ENCODE measurements at places on chromosomes 11 and 22.
A peak's percentile ranks its signal among the peaks of the same experiment; 100 is the strongest.

DNA sequence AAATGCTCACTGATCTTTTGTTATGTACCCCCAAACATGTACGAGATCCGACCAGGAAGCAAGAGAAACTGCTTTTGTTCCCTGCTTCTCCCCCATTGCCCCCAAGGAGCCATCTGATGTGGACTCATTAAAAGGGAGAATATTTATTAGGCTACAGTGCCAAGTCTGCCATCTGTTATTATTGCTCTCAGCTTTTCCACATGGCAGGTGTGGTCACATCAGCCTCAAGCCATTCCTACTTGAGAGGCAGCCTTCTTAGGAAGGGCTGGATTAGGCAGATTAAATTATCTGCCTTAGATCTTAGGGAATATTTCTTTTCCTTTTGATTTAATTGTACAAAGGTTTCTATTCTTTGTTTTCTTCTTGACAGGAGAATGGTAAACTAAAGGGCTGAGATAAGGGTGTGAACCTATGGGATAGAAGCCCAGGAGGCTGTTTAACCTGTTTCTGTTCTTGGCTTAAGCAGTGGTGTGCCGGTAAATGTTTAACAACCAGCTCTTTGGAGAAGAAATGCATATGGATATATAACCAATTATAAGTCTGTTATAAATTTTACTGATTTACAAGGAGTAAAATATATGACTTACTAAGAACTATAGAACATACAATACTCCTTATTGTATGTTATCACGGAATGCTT lies 88.8 kb downstream of the PDHX start:
- no peak for DNase-seq

DNA sequence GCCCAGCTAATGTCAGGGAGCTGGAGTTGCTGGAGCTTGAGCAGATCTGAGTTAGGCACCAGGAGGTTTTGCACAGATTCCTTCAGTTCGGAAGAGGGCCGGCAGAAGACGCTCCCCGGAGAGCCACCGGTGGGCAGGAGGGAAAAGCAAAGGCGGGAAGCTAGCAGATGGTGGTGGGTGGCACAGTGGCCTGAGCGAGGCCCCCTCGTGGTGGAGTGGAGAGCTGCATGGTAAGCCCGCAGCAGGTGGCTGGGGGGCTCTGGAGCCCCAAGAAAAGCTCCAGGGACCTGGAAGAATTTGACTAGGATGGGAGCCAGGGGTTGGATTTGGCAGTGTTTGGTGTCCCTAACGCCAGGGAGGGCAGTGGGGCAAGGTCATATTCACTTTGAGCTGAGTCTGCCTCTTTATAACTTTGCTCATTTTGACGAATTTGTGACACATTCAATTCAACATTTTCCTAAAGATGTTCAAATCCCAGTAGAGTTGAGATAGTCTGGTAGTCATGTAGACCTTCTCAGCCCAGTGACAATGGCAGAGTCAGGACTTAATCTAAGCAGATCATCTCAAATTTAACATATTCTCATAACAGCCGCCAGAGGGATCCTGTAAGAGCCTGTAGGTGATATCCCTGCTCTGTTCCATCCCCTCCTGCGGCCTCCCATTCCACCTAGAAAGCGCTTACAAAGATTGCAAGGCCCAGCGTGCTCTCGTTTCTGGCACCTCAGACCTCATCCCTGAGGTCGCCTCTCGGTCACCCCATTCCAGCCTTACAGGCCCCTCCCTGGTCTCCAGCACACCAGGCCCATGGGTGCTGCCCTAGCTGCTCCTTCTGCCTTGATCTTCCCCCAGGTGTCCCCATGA lies 57.9 kb downstream of the TRIM29 start:
- no peak for DNase-seq

DNA sequence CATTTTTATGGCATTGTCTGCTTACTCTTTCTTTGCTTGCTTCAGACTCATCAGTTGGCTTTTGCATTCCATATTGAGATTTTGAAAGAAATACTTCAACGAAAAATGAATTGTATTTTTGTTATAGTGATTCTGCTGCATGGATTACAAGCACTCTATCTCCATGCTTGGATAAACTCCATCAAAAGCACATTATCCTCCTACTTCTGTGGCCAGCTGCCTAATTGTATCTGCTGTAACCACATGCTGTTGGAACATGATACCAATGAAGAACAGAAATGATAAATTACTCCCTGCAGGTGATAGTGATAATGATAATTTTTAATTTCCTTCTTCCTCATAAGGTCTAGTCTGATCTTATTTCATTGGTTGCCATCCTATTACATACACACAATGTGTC lies 100.8 kb downstream of the PRMT3 start:
- DNase-seq = no peak

DNA sequence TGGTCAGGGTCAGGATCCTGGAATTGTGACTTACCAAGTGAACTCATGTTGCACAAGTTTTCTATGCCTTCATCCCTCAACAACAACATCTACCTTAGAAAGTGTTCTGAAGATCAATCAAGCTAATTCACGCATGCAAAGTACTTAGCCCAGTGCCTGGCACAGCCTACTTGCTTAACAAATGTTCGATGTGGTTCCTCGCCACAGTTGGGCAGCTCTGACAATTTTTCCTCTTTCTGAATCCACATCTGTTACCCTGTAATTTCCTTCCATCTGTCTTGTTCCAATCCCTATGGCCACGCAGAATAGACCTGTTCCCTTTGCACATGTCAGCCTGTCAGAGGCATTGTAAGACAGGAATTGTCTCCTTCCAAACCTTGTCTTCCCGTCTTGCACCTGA lies 1415.2 kb downstream of the TBC1D22A start:
- DNase-seq = no peak

- DNase-seq = no peak
Observed at GRCh38 chr11:26828288-26828687, 106.4 kb upstream of the SLC5A12 start.

- no peak for DNase-seq
Observed at GRCh38 chr11:11247086-11247485, 106.0 kb downstream of the CSNK2A3 start.

DNA sequence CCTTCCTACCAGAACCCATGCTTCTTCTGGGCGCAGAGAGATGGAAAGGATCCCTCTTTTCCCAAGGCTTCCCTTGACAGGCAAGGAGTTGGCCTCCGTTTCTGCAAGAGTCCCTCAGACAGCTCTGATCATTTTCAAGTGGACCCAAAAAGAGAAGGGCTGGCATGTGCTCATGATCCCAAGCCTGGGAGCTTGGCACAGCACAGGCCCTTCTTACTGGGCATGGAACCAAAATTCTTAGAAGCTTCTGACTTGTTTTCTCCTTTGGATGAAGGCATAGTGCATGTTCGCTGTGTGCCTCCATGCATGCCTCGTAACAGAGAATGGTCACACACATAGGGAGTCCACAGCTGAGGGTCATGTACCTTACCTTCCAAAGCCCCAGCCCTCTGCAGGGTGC lies 449.6 kb downstream of the MIAT start:
- no peak for DNase-seq

GRCh38 chr22:32986766-32987040 lies 71.5 kb downstream of the SYN3 start:
- no peak for DNase-seq

DNA sequence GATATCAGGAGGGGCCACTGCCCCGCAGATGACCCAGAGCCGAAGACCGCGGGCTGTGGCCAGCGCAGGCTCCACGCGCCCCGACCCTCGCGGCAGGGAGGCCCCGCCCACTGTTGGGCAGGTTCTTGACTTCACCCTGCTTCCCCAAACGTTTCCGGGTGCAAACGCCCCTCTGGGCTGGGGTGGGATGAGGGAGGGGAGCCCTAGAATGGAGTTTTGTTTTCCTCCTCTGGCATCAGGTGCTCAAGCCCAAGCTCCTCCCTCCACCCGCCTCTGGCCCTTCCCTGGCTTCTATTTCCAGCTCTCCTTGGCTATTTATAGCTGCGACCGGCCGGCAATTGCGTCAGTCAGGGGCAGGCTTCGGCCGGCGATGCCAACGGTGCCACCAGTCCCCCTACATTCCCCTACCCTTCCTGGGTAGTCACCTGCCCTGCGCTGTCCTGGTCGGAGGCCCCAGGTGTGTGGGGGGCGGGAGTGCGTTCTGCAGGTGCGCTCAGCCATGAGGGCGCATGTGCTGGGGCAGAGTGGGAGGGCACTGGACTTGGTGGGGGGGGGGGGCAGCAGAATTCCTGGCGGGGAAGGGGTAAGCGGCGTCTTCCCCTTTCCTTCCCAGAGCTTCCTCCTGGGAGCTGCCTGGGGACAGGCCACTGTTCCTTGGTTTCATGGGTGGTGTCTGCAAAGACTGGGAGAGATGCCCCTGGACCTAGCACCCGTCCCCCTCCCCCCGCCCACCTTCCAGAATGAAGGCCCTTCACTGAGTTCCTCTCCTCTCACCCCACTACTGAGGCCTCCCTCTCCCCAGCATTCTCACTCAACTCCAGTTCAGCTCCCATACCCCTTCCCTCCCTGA lies 23.6 kb downstream of the DUSP8 start:
- peak; percentile 37 for DNase-seq

GRCh38 chr11:30454541-30454940 lies 131.6 kb downstream of the MPPED2 start:
- DNase-seq = no peak

DNA sequence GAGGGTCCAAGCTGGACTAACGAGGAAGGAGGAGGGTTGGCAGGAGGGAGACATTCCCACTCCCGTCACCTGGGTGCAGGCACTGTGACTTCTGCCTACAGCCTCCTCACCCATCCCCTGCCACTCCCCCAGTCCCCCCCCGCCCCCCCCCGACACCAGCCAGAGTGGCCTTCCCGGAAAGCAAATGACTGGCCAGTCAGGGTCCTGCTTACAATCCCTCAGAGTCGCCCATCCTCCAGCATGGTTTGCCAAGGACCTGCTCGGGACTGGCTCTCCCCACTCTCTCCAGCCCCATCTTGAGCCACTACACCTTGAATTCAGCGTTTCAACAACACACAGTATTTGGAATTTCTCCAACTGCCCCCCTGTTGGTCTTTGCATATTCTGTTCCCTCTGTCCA lies 59.6 kb downstream of the THAP12 start:
- no peak for DNase-seq

- DNase-seq = no peak
Observed at GRCh38 chr11:54558407-54558806, 45.4 kb downstream of the OR4C46 start.

DNA sequence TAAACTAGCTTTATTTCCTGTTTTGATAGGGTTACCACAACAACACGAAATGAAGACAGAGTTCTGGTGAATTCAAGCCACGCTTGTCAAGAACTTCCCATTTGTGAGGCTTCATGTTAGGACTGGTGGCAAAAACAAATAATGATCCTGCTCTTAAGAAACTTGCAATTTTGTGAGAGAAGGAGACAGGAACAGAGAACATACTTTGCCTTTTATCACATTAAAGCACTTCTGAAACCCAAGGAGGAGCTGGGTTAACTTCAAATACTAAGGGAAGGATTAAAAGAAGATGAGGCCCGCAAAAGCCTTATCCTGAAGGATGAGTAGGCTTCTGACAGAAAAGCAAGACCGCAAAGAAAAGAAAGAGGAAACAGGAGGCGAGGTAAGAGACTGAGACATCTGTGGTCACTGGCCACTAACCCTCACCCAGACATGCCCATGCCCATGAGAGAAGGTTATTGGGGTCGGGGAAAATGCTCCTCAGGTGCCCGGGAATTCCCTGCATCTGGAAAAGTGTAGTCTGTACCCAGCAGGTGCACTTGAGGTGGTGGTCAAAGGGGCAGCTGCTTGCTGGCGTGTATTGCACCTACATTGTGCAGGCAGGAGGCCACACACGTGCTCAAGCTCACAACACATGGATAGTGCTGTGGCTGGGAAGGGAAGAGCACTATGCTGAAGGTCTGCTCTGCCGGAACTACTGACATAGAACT lies 50.5 kb downstream of the MAPK1 start:
- DNase-seq = peak; percentile 94

- peak; percentile 77 for DNase-seq
Observed at GRCh38 chr11:72041364-72042063, 38.8 kb downstream of the NUMA1 start.

DNA sequence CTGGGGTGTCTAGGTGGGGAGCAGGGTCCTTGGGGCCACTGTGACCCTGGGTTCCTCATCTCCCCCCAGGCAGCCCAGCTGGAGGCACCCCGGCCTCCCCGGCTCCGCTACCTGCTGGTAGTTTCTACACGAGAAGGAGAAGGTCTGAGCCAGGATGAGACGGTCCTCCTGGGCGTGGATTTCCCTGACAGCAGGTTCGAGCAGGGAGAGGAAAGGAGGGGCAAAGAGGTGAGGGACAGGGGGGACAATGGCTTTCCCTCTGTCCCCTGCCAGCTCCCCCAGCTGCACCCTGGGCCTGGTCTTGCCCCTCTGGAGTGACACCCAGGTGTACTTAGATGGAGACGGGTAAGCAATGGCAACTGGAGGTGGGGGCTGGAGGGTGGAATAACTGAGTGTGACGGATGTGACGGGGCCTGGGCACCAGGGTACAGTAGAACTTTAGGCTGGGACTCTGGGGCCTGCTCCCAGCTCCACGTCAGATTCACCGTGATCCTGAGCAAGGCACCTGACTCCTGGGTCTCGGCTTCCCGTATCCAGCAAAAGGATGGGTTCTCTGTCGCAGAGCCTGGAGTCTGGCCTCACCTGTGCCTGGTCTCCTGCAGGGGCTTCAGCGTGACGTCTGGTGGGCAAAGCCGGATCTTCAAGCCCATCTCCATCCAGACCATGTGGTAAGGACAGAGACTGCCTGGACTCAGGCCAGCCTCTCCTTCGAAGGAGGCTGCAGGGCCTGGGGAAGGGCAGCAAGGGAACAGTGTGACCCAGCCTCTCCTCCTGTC lies 3.6 kb downstream of the SSH3 start:
- no peak for DNase-seq
